ENCODE measurements at places on chromosomes 16 and 17.

- no peak for DNase-seq
Observed at GRCh38 chr16:71666928-71667707, 41.1 kb downstream of the MARVELD3 start.

GRCh38 chr17:56064506-56064905 is 88.8 kb upstream of the ANKFN1 start:
- no peak for DNase-seq

GRCh38 chr16:17270683-17271109 is 200.1 kb downstream of the XYLT1 start:
- DNase-seq = peak; percentile 32

GRCh38 chr17:1008008-1008761 is 11.3 kb downstream of the TIMM22 start:
- DNase-seq = peak; percentile 34

- DNase-seq = no peak
Observed at GRCh38 chr17:36740157-36740556, 138.8 kb downstream of the MRM1 start.

GRCh38 chr16:85129876-85130704 is 17.8 kb upstream of the CIBAR2 start:
- DNase-seq = peak; percentile 77

GRCh38 chr16:31268033-31268365 is 8.2 kb downstream of the ITGAM start:
- DNase-seq = no peak

GRCh38 chr17:17781591-17782496 is 54.9 kb downstream of the SREBF1 start:
- peak; percentile 43 for DNase-seq

DNA sequence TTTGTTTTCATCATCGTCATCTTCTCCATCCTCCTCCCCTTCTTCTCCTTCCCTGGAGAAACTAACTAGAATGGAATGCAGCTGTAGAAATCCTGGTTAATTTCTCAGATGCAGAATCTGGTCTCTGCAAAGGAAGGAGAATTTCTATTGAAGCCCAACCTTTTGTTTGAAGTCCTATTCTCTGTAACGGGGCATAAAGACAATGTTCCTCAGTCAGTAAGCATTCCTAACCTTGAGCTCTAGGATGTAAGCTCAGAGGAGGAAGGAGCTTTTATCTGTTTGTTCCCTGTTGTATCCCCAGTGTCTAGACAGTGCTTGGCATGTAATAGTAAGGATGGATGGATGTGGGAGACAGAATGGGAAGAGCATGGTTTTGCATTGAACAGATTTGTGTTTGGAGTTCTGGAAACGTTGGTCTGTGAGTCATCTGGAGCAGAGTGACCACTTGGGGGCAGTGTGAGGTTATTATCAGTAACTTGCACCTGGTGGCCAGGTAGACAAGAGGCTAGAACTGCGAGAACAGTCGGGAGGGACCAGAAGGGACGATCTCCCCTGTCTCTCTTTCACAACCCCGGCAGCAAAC is 363.7 kb downstream of the SNX29 start:
- peak; percentile 82 for DNase-seq

DNA sequence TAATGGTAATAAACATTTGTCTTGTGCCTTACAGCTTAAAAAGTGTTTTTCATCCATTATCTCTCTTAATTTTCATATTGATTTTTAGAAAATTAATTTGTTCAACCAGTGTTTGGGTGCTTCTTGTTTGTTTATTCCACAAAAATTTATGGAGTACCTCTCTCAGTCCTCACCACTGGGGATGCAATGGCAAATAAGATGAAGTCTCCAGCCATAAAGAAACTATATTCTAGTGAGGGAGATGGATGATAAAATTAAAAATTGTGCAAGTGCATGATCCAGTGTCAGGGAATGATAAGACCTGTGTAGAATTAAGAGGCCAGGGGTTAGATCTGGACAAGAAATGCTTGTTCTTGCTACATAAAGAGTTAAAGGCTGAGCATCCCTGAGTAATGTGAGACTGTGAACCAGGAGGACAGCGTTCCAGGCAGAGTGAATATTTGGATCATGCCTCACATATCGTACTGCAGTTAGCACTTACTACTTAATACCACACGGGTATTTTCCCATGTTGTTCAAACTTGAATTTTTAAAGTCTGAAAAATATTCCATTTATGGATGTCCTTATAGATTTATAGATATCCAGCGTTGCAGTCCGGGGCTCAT is 535.7 kb upstream of the HSBP1 start:
- DNase-seq = peak; percentile 66

DNA sequence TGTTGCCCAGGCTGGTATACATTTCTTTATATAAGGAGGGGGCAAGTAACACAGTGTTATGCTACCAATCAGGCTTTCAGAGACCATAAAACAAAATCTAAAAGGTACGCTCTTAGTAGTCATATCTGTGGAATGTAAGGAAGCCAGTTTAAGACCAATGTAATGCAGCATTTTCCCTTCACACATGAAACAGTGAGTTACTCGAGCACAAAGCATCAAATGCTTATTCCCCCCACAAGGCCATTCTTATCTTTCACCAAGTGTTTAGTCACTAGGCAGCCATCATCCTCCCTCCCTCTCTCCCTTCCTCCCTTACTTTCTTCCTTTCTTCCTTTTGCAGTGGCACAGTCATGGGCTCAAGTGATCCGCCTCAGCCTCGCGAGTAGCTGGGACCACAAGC is 12.8 kb downstream of the HMOX2 start:
- DNase-seq = peak; percentile 86

- peak; percentile 51 for DNase-seq
Observed at GRCh38 chr16:67555795-67556212, 6.5 kb upstream of the CTCF start.

DNA sequence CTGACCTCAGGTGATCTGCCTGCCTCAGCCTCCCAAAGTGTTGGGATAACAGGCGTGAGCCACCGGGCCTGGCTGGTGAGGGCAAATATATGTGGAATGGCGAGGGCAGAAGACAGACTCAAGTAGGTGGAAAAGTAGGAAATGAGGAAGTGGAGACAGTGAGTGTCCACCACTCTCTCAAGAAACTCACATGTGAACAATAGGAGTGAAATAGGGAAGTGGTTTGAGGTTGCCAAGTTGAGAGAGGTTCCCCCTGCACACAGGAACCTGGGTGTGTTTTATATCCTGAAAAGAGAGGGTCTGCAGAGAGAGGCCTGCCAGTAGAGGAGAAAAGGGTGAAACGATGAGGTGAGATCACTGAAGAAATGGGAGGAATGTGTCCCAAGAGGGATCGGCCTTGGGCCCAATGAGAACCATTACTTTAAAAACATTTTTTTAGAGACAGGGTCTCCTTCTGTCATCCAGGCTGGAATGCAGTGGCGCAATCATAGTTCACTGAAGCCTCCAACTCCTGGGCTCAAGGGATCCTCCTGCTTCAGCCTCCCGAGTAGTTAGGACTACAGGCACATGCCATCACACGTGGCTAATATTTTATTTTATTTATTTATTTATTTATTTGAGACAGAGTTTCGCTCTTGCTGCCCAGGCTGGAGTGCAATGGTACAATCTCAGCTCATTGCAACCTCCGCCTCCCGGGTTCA is 17.1 kb upstream of the CORO1A start:
- DNase-seq = no peak

- peak; percentile 73 for DNase-seq
Observed at GRCh38 chr17:43832168-43832975, 574 bp downstream of the MPP3 start.

DNA sequence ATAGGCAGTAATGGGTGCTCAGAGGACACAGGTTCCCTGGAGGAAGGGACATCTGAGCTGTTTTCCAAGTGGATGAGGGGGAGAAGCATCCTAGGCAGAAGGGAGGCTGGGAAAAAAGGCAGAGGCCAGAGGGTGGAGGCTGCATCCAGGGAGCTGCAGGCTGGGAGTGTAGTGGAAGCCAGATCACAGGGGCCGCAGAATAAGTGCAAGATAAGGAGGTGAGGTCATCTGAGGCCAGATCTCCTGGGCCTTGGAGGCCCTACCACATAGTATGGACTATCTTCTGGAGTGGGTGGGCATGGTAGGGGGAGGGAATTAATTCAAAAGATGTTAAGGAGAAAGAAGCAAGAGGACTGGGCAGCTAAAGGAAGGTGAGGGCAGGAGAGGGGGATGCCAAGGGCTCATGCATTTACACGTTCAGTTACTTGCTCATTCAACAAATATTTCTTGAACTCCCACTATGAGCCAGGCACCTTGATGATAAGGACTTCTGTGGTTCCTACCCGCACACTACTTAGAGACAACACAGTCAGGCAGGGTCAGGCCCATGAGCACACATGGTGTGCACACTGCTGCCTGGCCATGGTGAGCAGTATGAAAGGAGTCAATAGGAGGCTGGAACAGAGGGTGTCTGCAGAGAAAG is 2.4 kb upstream of the RIPOR1 start:
- DNase-seq = no peak
